ENCODE measurements at places on chromosomes 2 and 18. TPM values are rescaled to one million over a fixed set of nuclear protein-coding genes. Genes with fewer than 3 reads are reported as not detected.

IL18RAP gene
- not detected for total RNA-seq

PROKR1 gene
- total RNA-seq = not detected

GAREM2 gene
- total RNA-seq = 0.22 TPM

ASXL3 gene
- 0.87 TPM for total RNA-seq

TMEM178A gene
- 1.4 TPM for total RNA-seq

SERPINB7 gene
- total RNA-seq = 136 TPM

GPR39 gene
- total RNA-seq = 3.1 TPM

TMEM200C gene
- total RNA-seq = 0.12 TPM

ASAP2 gene
- 43.5 TPM for total RNA-seq

TTC32 gene
- total RNA-seq = 12.4 TPM

MATN3 gene
- 2.9 TPM for total RNA-seq

All from uterine smooth muscle cell (primary cell).